Neuronal stem cell (in vitro differentiated cells): ENCODE measurements at places on chromosomes 5 and 9.
A peak's percentile ranks its signal among the peaks of the same experiment; 100 is the strongest.

DNA sequence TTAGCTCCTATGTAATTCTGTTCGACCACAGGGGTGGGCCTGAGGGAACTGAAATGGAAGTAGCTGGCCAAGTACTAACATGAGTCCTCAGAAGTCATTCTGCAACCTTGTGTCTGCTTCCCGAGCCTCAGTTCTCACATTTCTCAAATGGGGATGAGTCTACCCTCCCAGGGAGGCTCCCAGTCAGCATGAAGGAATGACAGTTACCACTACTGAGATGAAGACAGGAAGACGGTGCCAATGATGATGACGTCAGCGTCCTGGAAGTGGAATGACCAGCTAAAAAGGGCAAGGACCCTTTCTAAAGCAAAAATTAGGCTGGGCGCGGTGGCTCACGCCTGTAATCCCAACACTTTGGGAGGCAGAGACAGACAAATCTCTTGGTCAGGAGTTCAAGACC is 6.8 kb downstream of the PIP5KL1 start:
- no peak for DNase-seq

GRCh38 chr5:156497804-156498208 is 170.8 kb downstream of the SGCD start:
- peak; percentile 5 for DNase-seq

DNA sequence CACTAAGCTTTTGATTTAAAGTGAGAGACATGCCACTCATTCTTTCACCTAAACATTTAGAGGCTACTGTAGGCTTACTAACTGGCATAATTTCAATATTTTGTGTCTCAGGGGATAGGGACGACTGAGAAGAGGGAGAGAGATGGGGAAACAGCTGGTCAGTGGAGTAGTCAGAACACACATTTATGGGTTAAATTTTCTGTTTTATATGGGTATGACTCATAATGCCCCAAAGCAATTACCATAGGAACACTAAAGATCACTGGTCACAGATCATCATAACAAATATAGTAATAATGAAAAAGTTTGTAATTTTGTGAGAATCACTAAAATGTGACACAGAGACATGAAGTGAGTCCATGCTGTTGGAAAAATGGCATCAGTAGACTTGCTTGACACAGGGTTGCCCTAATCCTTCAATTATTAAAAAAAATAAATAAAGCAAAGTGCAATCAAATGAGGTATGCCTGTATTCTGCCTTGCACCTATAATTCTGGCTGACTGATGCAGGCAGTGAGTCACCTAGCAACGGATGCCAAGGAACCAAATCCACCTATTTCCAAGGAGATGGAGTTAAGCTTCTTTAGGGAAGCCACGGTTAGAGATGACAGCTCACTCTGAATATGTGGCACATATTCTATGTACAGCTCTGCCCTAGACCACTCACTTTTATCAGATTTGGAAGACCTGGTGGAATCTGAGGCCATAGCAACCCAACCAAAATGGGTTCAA is 166.1 kb downstream of the MARCHF11 start:
- no peak for DNase-seq

GRCh38 chr9:88280816-88281382 is 107.3 kb upstream of the SPIN1 start:
- DNase-seq: peak; percentile 11

DNA sequence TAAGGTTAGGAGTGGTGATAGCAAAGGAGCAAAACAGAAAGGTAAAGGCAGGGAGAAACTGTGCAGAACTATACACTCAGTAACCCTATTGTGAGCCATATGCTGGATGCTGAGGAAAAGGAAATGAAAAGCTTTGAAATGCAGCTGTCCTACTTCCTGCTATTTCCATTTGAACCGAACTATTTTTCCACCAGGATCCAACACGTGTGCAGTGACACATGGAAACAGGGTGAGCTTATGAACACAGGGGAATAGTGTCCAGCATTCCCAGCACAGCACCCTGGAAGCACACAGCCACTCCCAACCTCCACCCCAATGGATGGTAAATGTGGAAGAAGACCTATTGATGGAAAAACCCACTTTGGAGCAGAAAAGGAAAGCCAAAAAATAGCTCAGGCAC is 69.0 kb upstream of the SLC12A2 start:
- no peak for DNase-seq

- DNase-seq: no peak
Measured at GRCh38 chr9:1951446-1951845, 63.7 kb upstream of the SMARCA2 start.

DNA sequence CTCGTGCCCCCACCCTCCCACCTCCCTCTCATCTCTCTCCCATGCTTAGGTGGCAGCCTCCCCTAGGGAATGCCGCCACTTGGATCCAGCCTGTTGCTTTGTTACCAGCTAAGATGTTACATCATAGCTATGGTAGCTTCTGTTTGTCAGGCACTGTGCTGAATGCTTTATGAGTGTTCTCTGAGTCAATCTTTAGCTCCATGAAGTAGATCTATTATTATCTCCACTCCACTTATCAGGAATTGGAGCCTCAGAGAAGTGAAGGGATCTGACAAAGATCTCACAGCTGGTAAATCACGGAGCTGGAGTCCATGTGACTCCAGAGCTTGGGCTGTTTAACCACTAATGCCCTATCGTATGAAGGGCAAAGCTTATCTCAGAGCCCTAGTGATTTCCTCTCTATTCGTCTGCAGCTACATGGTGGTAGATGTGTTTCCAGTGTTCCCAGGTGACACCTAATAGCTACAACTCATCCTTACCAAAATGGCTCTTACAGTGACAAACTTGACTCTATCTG is 54.1 kb downstream of the GARNL3 start:
- DNase-seq: no peak

DNA sequence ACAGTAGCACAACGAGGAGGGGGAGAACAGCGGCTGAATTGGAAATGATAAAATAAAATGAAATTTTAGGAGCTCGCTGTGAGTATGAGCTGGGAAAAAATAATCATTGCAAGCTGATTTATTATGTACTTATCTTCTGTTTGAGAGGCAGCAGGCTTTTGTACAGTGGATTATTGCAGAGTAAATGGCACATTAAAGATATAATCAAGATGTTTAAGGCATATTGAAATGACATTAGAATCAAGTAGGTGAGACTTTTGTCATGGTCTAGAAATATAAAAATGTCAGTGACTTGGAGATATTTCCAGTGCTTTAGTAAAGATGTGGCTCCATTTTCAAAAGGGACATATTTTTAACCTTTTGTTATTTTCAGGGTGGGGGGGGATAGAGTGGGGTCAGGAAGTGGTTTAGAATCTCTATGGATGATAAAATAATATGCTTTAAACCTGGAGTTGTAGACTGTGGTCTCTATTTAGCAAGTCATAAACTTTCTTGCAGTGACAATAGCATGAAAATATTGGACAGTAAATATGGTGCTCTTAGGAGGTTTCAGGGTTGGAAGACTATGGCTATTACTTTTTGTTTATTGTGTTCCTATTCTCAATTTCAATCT is 46.8 kb downstream of the PTTG1 start:
- no peak for DNase-seq

DNA sequence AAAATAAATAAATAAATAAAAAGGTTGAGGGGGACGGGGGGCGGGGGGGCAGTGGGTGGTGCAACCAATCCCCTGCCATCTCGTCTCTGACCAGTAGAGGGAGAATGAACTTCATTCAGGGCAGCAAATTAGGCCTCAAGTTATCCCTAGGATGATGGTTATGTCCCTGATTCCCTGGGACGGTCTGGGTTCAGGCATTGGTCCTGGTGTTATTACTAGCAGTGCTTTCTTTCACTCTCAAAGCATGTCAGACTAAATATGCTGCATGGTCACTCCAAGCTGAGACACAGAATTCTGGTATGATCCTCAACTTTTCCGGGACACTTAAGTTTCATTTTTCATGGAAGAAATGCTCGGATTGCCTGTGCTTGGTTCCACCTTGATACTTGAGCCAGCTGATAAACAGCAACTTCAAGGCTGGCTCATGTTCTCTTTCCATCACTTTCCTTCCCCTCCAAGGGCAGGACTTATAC is 59.4 kb downstream of the DAP start:
- peak; percentile 24 for DNase-seq

DNA sequence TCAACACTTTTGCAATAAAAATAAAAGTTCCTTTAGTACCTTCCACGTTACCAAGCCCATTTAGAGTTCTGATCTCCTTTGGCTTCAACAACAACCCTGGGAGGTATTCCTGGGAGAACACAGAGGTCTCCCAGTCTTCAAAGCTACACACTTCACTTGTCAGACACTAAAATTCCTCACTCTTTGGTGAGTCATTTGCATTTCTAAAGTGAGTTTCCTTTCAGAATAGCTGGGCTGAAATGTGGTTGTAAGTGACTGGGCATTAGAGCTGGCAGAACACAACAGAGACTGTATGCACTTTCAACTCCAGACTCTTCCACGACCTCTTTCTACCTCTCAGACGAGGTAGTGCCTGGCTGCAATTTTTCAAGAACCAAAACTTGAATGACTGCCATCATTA is 11.5 kb upstream of the F2RL1 start:
- DNase-seq: no peak

- DNase-seq: no peak
Measured at GRCh38 chr5:157582731-157583620, 7.4 kb upstream of the ADAM19 start.

DNA sequence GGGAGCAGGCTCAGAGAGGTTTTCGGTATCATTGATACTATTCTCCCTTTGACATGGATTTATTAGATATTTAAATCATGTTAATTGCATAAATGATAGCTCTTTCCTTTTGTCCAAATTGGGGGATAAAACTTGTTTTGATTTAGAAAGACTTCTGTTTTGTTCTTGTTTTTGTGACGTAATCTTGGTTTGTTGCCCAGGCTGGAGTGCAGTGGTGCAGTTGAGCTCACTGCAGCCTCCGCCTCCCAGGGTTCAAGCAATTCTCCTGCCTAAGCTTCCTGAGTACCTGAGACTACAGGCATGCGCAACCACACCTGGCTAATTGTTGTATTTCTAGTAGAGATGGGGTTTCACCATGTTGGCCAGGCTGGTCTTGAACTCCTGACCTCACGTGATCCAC is 7.1 kb downstream of the MAT2B start:
- DNase-seq: no peak

DNA sequence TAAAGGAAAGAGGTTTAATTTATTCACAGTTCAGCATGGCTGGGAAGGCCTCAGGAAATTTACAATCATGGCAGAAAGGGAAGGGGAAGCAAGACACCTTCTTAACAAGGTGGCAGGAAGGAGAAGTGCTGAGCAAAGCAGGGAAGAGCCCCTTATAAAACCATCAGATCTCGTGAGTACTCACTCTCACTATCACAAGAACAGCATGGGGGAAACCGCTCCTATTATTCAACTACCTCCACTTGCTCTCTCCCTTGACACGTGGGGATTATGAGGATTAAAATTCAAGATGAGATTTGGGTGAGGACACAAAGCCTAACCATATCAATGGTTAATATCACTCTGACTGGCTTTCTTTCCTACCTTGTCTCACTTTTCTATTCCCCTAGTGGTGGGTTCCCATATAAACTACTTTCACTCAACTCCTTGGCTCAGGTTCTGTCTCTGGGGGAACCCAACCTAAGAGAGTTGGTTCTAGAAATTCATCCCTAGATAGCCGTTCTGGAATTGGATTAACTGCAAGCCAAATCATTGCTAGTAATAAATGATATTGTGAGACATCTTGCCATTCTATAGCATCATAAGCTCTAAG is 749.8 kb upstream of the GRAMD2B start:
- DNase-seq: no peak

DNA sequence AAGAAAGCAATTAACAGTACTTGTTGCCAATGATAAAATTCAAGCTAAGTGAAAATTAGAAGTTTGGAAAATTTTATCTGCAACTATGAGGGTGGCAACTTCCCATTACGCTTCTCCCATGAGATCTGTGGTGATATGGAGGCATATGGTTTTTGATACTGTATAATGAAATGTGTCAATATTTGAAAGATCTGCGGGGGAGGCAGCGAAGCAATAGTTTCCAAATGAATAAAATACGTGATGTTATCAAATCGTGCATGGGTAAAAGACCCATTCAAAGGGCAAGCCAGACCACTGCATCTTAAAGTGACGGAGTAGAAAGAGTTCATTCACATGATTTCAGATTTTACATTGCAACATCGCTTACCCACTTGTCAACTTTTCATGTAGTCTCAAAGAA is 20.9 kb upstream of the BOD1 start:
- DNase-seq: no peak

GRCh38 chr5:82538339-82539034 is 260.3 kb upstream of the RPS23 start:
- DNase-seq: no peak

DNA sequence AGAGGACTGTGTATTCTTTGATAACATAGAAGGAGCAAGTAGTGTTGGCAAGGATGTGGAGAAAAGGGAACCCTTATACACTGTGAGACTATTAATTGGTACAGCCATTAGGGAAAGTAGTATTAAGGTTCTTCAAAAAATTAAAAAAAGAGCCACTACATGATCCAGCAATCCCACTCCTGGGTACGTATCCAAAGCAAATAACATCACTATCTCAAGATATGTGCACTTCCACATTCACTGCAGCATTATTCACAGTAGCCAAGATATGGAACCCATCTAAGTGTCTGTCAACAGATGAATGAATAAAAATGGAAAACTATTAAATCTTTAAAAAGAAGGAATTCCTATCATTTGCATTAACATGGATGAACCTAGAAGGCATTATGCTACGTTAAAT is 693.2 kb upstream of the RIOK2 start:
- no peak for DNase-seq

DNA sequence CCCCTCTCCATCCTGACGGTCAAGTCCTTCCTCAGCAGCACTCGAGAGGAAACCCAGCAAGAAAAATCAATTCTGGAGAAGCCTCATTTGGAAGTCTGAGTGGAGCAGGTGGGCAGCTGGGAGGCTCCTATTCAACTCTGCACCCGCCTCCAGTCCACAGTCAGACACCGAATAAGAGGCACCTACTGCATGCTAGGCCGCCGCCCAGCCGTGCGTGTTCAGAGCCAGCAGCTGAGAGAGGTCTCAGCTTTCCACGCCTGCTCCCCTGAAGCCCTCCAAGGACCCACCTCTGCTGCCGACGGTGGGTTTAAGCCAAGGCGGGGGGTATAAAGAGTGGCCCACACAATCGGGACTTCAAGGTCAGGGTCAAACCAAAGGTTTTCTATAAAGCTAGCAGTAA is 41.9 kb downstream of the VAV2 start:
- no peak for DNase-seq

DNA sequence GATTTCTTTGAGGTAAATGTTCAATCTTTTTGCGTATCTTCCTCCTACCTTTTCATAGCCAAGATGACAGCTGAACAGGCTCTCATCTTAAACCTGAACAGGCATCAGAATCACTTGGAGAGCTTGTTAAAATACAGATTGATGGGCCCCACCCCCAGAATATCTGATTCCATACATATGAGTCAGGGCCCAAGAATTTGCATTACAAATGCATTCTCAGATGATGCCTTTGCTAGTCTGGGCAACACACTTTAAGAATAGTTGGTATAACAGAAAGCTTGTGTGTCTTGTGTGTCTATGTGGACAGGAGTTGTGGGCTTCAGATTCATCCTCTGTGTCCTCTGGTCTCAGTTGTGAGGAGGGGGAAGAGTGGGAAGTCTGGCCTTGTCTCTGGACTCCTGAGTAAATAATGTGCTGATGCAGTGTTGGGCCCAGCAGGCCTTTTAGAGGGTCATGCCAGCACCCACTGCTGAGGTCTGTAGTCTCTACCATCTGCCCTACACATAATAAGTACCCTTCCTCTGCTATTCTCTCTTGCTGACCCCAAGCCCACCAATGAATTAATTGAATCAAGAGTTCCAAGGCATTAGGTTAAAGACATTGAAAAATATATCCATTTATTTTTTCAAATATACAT is 43.1 kb downstream of the PTCD2 start:
- DNase-seq: no peak
